ENCODE measurements at places on chromosomes 11 and 22. TPM values are rescaled to one million over a fixed set of nuclear protein-coding genes. Genes with fewer than 3 reads are reported as not detected.

Gene MRGPRF
- total RNA-seq, result not detected

Gene CYB5R3
- 64.2 TPM for total RNA-seq

Gene SEPTIN5
- 27.5 TPM for total RNA-seq

Gene TTC38
- 41.4 TPM for total RNA-seq

- peak; percentile 79 for DNase-seq
Observed at GRCh38 chr11:126061707-126062678, 673 bp downstream of the CDON start.

DNA sequence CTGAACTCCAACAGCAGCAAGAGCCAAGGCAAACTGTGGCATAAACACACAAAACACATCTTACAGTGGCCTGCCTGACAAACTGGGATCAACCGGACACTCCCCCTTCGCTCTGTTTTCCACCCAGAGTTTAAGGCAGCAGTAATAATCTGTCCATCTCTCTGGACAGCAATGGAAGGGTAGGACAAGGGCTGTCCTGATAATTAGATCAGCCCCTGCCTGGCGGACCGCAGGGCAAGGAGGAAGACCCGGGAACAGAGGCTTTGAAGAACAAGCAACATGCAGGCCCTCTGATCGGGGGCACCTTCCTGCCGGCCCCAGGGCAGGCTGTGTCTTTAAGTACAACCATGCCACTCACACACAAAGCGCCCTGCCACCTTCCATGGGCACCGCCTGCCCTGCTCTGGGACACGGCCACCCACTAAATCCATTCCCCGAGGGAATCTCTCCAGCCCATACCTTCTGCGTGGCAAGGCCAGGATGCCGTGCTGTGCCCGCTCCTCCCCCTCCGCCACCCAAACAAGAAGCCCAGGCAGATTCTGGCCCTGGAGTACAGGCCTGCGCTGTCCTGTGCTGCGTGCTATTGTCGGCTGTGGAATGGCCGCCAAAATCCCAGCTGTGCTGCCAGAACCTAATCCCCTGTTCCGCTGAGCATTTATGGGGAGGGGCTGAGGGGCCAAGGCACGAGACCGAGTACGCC lies 38.8 kb downstream of the NUMA1 start:
- DNase-seq, result peak; percentile 55

DNA sequence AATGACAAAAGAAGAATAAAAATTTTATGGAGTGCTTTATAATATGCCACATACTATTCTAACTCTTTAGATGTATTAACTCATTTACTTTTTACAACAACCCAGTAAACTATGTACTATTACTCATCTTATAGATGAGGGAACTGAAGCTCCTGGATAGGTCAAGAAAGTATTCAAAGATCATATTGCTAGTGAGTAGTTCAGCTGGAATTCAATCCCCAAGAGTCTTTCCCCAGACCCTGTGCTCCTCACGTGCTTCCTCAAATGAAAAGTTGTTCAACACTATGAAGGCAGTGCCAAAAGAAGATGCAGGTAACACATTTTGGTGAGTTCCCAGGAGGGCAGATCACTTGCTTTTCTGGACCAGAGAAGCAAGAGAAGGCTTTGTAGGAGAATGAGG lies 46.8 kb downstream of the BTG4 start:
- DNase-seq, result peak; percentile 68

DNA sequence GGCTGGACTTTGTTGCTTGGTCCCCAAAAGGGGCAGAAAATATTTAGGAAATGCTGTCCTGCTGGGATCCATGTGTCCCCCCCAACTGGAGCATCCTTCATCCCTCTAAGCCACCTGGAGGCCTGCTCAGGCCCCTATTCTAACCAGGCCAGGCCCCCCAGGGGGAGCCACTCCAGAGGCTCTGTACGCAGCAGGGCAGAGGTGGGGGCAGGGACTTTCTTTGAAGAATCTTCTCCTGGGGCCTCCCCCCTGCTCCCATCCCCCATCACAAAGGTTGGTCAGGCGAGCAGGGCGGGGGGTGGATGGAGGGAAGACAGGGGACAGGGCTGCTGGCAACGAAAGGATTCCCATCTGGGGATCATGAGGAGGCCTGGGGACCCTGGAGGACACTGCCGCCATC lies 170.8 kb downstream of the MN1 start:
- no peak for DNase-seq

GRCh38 chr11:68855205-68855981 lies 13.7 kb upstream of the CPT1A start:
- no peak for DNase-seq

DNA sequence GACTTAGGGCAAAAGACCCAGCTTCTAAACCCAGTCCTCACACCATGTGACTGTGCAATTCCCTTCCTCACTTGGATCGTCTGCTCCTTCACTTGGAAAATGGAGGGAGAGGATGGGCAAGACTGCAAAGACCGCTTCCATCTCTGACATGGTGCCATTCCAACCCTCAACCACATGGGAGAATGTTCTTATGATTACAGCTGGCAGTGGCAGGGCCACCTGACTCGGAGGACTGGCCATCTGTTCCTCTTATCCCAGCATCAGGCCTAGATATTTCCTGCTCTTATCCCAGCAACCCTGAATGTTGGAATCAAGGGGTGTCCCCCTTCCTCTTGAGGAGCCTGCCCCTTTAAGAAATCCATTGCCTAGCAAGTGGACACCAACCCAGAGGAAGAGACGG lies 15.4 kb downstream of the DSCAML1 start:
- no peak for DNase-seq

DNA sequence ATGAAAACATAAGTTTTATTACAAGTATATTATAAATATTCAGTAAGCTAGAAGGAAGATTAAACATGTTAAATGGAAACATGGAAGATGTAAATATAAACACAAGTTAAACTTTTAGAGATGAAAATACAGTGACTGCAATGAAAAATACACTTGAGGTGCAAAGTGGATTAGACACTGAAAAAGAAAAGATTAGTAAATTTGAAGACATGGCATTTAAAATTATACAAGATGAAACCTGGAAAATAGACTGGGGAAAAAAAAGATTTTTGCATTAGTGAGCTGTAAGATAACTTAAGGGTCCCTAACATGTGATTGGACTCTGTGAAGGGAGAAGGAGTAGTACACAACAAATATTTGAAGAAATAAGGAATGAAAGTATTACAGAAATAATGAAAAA lies 33.3 kb downstream of the ELP4 start:
- no peak for DNase-seq

DNA sequence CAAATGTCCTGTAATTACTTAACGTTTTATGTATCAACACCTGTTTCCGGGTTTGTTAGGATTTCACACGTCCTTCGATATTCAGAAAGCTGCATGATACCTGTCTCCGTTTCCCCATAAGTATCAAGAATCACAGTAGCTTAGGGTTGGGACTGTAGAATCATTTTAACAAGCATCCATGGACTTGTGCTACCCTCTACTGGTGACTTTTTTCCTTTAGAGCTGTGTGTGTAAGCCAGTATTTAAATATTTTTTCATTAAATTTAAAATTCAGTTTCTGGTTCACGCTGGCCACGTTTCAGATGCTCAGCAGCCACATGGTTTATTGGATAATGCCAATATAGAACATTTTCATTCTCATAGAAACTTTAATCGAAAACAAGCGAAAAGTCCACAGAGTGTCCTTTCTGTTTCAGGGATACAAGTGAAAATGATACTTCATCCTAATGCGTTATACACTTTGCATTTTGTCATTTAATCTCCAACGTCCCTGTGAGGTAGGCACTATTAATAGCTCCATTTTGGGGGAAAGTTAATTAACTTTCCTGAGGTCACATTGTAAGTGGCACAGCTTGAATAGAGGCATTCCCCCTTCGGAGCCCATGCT lies 61.5 kb upstream of the SLC25A18 start:
- DNase-seq, result peak; percentile 73

- DNase-seq, result no peak
Observed at GRCh38 chr11:2995893-2996554, 3.9 kb upstream of the NAP1L4 start.

GRCh38 chr11:35717520-35717919 lies 54.9 kb downstream of the TRIM44 start:
- no peak for DNase-seq

GRCh38 chr11:35100013-35100383 lies 39.0 kb upstream of the CD44 start:
- DNase-seq, result no peak

DNA sequence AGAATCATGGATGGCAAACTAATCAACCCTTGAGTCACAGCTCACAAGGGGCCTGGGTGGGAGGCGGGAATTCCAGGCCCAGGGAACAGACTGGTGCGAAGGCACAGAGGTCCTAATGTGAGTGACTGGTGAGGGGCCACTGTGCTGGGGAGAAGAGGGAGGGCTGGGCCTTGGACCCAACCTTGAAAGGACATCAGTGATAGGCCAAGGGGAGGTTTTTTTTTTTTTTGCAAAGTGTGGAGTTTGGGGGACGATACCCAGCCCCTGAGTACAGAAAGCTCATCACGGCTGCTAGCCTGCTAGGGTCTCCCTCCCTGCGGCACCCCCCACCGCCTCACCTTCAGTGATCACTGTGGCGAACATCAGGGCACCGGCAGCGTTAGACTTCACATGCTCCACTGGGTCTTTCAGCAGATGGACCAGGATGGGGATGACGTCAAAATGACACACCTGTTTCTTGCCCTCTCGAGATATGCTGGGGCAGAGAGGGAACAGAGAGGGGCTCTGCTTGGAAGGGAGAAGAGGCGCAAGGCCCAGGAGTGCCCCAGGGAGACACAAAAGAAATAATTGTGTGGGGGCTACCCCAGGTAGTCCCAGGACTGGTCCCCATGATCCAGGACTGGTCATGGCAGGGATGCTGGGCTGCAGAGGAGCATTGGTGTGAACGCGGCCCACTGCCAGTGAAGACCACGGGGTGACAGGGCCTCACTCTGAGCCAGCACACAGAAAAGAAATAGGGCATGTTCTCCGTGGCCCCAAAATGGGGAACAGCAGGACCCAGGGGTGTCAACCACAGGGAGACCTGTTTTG lies 8.6 kb upstream of the GNAZ start:
- no peak for DNase-seq

DNA sequence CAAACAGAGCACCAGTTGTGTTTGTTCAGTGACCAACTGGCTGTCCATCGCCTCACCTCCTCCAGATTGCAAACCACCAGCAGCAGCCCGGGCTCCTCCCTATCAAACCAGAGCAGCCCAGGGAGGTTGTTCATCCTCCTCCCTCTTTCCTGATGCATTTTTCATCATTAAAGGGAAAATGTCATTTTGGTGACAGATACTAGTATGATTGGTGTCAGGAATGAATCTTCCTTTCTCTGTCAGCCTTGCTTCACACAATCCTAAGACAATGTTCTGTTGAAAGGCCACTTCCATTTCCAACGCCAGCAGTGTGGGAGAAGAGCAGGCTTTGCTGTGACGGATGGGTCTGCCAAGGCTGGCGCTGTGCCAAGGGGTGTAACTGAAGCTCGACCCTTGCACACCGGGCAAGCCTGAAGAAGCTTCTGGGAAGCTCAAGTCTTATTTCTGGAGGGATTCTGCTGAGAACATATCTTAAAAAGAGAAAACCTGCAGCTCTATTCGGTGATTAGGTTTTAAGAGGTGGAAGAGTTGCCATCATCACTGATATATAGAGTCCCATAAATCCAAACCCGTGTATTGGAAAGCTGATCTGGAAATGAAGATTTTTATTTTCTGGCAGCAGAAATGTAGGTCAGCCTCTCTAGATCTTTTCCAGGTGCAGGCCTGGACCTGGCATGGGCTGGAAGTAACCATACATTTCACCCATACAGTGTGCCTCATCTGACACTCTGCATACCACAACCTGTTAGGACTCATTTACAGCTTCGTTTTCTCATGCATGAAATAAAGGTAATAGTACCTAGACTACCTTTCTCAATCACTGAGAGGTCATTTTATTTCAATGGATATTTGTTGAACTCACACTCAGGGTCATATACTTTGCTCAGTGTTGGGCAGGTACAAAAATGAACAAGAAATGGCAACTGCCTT lies 524.5 kb downstream of the NTM start:
- peak; percentile 6 for DNase-seq

DNA sequence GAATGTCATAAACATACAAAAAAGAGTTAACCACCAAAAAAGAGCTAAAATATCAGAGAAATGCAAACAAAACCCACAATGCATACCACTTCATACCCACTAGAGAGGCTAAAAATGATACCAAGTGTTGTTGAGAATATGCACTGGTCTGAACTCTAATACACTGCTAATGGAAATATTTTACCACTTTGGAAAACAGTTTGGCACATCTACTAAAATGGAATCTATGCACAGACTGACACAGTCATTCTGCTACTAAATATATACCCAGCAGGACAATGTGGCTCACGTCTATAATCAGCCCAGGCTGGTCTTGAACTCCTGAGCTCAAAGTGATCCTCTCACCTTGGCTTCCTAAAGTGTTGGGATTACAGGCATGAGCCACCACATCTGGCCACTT lies 18.0 kb downstream of the MAPK1 start:
- no peak for DNase-seq

- peak; percentile 42 for DNase-seq
Observed at GRCh38 chr11:58330861-58331260, 28.0 kb downstream of the OR5B17 start.

GRCh38 chr22:38398609-38399461 lies 56.2 kb downstream of the KCNJ4 start:
- peak; percentile 65 for DNase-seq

- DNase-seq, result peak; percentile 28
Observed at GRCh38 chr11:74195828-74196227, 24.7 kb downstream of the PPME1 start.

GRCh38 chr11:106727256-106727655 lies 291.0 kb downstream of the GUCY1A2 start:
- no peak for DNase-seq

DNA sequence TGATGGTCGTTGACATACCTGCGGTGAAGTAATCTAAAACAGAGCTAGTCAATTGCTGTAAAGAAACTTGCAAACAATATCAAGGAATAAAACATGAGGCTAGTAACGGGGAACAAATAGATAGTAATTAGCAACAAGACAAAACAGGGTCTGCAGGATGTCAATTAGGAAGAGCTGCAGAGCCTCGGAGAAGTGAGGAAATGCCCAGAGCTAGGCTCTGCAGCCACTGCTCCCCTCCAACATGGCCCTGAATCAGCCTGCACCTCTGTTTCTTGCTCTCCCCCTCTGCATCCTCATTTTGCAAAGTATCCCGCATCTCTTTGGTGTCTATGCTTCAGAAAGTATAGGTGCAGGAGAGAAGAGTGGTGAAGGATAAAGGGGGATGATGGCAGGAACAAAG lies 507.4 kb upstream of the FAT3 start:
- no peak for DNase-seq

- DNase-seq, result peak; percentile 57
Observed at GRCh38 chr11:76206327-76207081, at the start of gene WNT11. TSS of gene WNT11 (minus strand) at chr11:76206502. CDS start at chr11:76206407, 95 bp downstream.

GRCh38 chr22:50184004-50184901 lies 1.5 kb upstream of the TRABD start:
- DNase-seq, result peak; percentile 13

DNA sequence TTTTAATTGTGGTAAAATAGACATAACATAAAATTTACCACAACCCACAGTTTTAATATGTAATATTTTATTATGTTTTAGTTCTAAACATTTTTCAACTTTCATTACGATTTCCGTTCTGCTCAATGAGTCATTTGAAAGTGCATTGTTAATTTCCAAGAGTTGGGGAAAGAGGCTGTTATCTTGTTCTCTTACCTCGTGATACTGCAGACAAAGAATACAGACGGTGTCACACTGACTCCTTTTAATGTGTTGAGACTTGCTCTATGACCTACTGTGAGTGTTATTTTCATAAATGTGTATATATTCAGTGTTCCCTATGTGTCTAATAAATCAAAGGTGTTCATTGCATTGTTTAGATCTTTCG lies 10.8 kb upstream of the RAC2 start:
- peak; percentile 11 for DNase-seq

GRCh38 chr22:47918276-47918921 lies 1155.9 kb downstream of the TBC1D22A start:
- no peak for DNase-seq

Data from PC-3 (cell line).